ENCODE measurements at places on chromosomes 1 and 21.

DNA sequence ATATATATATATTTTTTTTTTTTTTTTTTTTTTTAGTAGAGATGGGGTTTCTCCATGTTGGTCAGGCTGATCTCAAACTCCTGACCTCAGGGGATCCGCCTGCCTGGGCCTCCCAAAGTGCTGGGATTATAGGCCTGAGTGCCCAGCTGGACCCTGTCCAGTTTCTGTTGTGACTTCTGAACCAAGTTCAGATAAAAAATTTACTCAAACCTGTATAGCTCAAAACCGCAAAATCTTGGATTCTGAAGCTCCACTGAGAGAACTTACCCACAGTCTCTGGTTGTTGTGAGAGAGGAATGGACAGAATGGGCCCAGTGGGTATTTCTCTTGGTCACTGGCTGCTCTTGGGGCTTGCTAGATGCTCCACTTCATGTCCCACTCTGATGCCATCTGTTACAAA is 76.4 kb downstream of the HS2ST1 start:
- no peak for DNase-seq

DNA sequence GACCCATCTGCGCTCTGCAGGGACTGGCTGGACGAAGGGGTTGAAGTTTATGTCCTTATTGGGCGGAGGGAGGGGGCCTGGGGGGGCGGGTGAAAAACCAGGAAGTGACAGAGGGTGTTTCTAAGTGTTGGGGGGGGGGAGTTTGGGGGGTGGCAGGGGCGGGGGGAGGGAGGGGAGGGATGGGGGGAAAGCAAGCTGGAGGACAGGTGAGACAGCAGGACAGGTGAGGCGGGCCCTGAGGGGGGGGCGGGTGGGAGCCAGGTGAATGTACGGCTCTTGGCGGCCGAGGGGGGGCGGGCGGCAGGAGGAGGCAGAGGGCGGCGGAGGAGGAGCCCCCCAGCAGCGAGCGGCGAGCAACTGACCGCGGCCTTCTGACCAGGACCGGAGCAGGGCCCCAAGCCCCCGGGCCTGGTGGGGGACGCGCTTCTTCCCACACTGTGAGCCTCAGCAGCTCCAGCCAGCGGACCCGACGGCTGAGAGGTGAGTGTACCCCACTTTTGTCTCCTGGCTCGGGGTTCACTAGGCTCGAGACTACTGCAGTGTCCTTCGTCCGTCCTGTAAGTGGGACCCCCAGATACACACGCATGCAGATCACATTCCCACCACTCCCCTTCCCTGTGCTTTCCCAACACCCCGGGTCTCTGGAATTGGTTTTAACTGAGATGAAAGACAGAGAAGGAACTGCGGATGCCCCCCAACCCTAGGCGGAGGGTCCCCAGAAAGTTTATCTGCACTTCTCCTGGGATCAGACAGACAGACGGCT is at the start of gene ZBTB7B:
Gene ZBTB7B (plus strand): TSS at position 339 of the 763 bp plus-strand sequence. CDS start 11,859 bp downstream, outside the sequence.
- peak; percentile 42 for DNase-seq

- no peak for DNase-seq
Observed at GRCh38 chr1:4108758-4109627, 208.9 kb upstream of the C1orf174 start.

DNA sequence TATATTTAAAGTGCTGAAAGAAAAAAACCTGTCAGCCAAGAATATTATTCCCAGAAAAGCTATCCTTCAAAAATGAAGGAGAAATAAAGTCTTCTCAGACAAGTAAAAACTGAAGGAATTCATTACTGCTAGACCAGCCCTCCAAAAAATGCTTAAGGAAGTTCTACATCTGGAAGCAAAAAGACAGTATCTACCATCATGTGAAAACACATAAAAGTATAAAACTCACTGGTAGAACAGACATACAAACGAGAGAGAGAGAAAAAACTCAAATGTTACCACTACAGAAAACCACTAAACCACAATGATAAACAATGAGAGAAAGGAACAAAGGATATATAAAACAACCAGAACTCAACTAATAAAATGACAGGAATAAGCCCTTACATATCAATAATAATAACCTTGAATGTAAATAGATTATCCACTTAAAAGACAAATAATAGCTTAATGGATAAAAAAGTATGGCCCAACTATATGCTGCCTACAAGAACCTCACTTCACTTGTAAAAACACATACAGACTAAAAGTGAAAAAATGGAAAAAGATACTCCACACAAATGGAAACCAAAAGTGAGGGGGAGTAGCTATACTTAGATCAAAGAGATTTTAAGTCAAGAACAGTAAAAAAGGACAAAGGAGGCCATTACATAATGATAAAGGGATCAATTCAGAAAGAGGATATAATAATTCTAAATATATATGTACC is 22.0 kb downstream of the NSL1 start:
- no peak for DNase-seq

GRCh38 chr1:181778640-181779260 is 282.8 kb downstream of the ZNF648 start:
- DNase-seq = no peak

DNA sequence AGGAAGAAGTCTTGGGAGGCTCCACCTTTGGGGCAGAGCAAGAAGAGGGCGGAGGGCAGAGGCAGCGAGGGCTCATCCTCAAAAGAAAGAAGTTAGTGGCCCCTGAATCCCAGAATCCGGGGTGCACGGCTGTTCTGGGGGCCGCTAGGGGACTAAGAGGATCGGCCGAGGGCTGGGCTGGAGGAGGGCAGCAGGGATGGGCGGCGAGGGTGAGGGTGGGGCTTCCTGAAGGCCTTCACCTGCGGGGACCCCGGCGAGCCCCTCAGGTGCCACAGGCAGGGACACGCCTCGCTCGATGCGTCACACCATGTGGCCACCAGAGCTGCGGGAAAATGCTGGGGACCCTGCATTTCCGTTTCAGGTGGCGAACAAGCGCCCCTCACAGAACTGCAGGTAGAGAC is 23.9 kb downstream of the COL6A1 start:
- no peak for DNase-seq

DNA sequence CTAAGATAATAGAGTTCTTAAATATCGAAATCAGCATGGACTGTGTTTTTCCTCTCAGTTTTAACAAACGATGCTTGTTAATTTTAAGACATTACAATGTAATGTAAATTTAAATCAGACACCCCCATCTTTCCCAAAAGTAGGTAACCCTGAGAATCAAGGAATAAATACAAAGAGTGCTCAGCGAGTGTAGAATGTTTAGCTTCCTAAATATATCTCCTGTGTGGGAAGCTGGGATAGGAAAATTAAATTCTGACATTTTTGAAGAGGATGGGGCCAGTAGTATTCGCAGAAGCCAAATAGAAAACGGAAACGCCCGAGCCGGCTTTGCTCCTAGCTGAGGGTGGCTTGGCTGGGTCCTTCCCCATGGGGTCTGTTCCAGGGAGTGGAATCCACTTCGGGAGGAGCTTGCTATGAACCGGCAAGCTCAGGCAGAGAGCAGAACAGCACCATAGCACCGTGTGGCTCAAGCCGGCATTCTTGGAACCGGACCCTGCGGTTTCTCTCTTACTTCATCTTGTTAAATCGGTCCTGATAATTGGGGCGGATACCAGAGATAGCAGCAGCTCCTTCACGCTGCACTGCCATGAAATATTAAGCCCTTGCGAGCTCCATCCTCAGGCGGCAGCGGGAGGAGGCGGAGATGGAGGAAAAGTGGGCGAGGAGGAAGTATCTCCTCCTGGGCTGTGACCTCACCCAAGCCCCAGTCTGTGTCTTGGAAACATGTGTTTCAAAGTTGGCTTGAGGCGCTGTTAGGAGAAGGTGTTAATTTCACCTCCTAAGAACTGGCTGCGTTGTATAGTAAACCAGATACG is 24.9 kb downstream of the MAP3K7CL start:
- DNase-seq = peak; percentile 25

GRCh38 chr1:116119876-116120275 is 8.7 kb downstream of the MAB21L3 start:
- no peak for DNase-seq

DNA sequence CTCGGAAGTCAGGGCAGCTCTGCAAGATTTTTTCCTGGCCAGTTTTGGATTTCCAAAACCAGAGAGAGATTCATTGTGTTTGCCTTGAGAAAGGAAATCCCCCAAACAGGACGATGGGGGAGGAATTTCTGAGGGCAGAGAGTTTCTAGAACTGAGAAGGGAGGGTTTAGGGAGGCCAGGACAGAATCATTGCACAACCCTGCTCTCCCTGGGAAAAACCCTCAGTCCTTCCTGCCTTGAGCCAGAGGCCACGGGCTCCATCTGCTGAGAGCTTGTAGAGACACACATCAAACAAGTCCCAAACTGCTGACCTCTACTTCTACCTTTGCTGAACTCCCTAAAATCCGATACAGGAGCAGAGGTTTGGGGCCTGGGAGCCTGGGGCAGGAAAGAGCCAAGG is 99.7 kb downstream of the NMNAT2 start:
- peak; percentile 45 for DNase-seq

GRCh38 chr1:56539520-56539931 is 39.8 kb downstream of the PLPP3 start:
- no peak for DNase-seq

GRCh38 chr1:67281244-67281643 is 26.4 kb upstream of the IL12RB2 start:
- no peak for DNase-seq

DNA sequence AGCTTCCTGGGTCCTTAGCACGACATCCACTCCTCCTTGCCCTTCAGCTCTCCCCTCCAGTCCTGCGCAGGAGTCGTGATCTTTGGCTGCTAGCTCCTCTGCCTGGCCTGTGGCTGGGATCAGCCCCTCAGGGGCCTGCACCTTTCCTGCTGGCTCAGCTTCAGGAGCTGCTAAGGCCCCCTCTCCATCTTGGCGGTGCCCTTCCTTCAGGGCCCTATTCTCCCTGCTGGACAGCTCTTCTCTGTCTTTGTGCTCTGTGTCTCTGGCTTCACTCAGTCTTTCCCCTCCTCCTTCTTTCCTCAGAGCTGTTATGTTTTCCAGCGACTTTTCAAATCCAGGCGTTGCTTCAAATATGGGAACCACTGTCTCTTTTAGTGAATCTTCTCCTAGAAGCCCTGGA is 59.5 kb upstream of the LRRC53 start:
- peak; percentile 13 for DNase-seq

- no peak for DNase-seq
Observed at GRCh38 chr1:19130468-19130867, 79.6 kb downstream of the UBR4 start.

DNA sequence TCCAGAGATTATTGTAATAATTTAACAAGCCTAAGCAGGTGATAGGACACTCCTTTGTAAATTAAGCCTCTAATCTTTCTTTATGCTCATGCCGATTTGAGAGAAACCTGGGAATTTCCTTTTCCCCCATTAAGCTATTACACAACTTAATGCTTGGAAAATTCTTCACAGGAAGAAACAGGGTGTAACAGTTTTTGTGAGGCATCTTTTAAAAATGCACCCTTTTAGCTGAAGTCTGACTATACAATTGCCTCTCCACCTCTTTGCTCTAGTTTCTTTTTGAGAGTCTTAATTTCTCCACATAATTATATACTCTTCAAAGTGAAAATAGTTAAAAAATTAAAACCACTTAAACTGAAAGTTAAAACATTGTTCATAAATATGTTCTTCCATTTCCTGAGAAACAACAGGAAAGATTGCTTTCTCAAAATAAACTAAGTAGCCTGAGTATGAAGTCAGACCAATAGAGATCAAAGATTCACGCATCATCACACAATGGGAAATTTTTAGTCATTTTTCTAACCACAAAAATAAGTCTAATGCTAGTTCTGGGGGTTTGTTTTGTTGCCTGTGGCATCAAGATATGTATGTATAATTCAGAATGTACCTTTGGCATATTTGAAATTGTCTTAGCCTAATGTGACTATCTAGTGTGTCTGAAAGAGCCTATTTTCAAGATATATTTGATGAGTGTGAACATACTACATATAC is 34.7 kb downstream of the LRRC8D start:
- no peak for DNase-seq
